ENCODE measurements at places on chromosomes 16 and 17. TPM values are rescaled to one million over a fixed set of nuclear protein-coding genes. Genes with fewer than 3 reads are reported as not detected.

The C17orf100 gene
- 2.8 TPM for total RNA-seq

The UTS2R gene
- total RNA-seq: not detected

The SETD1A gene
- 14.7 TPM for total RNA-seq

The TEKT5 gene
- 2.3 TPM for total RNA-seq

- DNase-seq: no peak
Observed at GRCh38 chr17:6532441-6532885, 23.9 kb downstream of the PITPNM3 start.

DNA sequence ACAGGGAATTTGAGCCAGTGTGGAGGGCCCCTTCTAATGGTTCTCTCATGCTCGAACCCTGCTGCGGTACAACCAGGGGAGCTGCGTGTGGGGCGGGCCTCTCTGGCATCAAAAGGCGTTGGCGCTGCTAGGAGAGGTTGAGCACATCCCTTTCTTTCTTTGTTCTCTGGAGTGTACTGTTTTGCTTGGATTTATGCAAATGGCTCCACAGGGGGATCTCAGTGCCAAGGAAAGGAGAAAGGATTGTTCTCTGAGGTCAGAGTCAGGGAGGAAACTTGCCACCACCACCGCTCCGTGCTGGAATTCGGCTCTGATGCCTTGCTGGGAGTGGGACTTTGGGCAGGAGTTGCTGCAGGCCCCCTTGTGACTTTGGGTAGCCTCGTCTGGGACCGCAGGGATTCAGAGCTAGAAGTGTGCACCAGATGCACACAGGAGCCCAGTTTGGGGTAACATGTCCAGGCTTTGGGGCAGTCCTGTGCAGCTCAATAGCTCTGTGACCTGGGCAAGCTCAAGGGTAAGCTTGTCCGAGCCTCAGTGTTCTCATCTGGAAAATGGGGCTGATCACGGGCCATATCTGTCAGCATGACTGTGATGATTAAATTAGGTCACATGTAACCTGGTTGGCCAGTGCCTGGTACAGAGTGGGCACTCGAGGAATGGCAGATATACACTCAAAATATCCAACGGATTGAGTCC, 353.0 kb upstream of the EEF2KMT start:
- DNase-seq: no peak

DNA sequence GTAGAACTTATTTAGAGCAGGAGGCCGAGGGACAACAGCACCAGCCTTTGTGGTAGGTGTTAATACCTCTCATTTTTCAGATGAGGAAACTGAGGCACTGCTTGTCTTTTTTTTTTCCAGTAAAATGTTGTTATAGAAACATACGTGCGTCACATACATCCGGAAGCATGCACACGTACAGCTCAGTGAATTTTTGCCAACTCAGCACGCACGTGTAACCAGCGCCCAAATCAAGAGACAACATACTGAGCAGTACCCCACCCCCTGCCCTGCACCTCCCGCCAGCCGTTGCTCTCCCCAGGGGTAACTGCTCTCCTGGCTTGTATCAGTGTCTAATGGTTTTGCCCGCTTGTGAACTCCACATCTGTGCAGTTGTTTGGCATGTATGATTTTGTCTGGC, 92.0 kb downstream of the CMIP start:
- DNase-seq: no peak

GRCh38 chr17:75854101-75854748, 910 bp downstream of the WBP2 start:
- DNase-seq: peak; percentile 73

- DNase-seq: peak; percentile 83
Observed at GRCh38 chr17:74981979-74982662, 5.3 kb upstream of the CDR2L start.

DNA sequence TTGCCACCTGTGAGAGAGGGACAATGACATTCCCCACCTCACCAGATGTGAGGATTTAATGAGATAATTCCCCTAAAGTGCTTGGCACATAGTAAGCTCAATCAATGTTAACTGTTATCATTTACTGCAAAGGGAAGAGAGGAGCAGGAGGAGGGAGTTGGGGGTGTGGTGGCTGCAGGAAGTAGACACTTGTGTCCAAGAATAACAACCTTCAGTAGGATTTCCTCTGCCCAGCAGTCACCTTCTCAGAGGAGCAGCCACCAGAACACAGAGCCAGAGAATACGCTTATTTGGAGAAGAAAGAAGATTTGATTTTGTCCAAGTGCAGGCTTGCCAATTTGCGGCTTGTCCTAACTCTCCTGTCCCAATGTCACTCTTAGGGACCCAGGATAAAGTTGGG, 10.2 kb downstream of the CBX4 start:
- no peak for DNase-seq

- DNase-seq: no peak
Observed at GRCh38 chr17:43026595-43026994, 1.6 kb downstream of the RND2 start.

DNA sequence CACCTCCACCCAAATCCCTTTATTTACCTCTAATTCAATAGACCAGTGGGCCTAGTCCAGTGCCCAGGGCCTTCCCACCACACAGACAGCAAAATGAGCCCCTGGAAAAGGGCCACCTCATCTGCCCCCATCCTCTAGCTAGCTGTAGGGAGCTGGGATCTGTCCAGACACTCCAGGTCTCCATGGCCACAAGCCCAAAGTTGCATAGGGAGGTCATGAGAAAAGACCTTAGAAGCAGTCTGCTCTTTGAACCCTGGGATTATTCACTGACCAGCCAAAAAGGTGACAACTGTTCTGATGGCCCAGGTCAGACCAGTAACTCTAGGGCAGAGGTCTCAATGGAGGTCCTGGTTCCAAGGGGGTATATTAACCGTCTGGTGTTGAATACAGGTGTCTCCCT, 2.0 kb downstream of the CUEDC1 start:
- no peak for DNase-seq

DNA sequence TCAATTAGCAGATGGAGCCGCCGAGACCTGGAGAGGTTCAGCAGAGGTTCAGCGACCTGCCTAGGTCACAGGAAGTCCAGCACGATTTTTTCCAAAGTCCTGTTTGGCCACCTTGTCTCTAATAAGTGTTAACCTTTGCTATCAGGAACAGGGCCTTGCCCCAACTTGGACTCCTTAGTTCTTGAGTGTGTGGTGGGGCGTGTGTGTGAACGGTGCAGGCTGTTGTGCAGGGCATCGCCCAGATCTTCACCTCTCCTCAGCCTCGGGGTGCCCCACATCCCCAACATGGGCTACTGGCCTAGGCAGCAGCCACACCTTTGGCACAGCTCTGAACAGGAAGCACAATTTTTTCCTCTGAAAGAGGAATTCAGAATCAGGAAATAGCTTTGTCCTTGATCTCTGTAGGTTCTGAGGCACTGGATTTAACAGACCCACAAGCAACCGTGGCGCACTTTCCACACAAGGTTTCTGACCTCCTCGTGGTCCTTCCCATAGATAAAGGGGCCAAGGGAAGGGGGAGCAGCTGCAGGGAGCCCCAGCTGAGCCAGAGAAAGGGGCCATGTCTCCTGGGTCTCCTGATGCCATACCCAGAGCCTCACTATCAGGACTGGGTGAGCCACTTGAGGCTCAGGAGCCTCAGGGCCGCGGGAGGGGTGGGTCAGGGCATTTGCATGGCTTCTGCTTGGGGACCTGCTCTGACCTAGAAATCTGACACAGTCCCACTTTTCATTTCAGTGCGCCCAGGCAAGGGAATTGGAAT, 10.4 kb downstream of the MPRIP start:
- DNase-seq: no peak

DNA sequence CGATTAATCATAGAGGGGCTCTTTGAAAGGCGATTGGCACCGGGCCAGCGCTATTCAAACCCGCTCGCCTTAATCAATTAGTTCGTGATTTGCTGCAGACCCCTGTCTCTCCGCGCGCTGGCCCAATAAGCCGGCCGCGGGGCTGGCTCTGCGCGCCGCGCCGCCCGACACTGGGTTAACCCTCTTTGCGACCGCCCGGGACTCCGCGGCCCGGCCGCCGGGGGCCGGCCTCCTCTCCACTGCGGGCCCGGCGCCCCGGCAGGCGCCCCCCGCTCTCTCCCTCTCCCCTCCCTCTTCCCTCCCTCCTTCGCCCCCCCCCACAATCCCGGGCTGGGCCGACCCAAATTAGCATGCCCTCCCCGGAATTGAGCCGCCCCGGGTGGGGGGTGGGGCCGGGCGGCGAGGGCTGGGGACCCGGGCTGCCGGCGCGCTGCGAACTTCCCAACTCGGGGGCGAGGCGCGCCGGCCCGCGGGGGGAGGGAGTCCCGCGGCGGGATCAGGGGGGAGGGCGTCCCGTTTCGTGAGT, 428 bp upstream of the SALL1 start:
- no peak for DNase-seq

DNA sequence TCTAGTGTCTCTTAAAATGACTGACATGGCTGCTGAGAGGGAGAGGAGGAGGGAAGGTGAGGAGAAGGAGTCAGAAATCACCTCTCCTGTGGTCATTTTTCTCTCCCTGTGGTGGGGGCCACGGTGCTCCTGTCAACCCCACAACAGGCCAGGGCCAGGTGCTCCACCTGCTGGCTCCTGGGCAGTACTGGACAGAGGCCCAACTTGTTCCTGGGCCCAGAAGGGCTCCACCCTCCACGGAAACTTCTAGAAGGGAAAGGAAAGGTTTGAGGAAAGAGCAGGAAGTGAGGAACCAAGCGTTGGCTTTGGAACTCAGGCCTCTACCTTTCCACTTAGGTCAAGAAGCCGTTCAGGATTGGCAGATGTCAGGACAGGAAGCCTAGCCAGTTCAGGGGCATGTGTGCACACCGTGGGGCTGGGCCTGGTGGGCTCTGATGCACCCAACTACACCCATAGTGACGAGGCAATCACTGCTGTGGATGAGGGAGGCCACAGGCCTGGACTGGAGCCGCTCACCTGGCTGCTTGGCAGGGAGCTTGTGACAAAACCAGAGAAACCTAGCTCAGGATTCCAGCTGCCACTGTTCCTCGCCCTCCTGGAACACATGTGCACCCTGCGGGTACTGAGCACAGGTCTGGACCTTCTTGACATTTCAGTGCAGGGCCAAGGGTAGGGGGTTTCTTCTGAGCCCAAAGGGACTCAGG, 36.1 kb downstream of the WNT3 start:
- no peak for DNase-seq

- DNase-seq: no peak
Observed at GRCh38 chr16:87161822-87162676, 155.1 kb downstream of the C16orf95 start.

DNA sequence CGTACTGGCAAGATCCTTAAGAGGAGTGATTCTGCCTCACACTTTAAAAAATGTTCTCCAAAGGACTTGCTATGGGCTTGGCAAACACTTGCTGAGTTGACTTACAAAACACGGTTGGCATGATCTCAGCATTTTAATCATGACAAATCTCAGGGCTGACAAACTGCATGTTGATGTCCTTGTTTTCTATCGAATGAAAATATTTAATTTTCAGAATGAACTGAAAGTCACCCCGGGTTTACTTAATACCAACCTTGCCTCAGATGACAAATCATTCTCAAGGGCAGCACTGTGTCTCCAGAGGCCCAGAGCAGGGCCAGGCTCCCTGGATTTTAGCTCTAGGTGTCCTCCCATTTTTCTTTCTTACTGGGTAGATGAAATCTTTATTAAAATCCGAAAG, 229.1 kb upstream of the ZFHX3 start:
- no peak for DNase-seq

GRCh38 chr16:337437-337836, 15.1 kb downstream of the AXIN1 start:
- DNase-seq: no peak

- peak; percentile 66 for DNase-seq
Observed at GRCh38 chr16:58755989-58756649, 22.0 kb upstream of the GOT2 start.

DNA sequence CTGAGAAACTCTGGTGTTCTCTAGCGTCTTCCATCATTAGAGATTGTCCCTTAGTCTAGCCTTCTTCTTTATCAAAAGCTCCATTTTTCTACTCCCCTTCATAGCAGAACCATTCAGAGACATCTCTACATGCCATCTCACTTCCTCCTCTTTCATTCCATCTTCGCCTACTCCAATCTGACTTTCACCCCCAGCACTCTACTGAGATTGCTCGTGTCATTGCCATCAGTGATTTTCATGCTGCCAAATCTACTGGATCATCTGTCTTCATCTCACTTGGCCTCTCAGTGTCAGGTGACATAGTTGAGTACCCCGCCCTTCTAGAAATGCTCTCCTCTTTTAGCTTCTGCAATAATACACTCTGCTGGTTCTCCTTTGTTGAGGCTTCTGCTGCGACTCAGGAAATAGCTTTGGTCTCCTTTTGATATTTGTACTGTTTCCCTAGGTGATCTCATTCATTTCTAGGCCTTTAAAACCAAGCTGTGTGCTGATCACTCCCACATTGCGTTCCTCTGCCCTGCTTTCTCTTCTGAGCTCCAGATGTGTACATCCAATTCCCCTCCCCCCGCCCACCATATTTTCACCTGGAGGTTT, 119.1 kb downstream of the FTO start:
- no peak for DNase-seq

- DNase-seq: no peak
Observed at GRCh38 chr16:57752581-57753447, 17.2 kb downstream of the KATNB1 start.

DNA sequence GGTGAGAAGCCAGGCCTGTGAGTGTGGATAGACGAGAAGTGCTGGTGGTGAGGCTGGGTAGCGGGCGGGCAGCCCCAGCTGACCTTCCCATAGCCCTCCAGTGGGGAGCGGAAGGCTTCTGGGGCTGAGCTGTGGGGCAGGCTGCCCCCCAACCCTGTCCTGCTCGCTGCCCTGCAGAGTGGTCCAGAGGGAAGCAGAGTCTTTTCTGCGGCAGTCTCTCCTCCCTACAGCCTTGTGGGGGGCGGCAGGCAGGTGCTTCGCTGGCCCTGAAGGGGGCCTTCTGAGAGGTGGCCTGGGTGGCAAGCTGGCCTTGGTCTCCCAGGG, 3.7 kb downstream of the NLGN2 start:
- DNase-seq: no peak

DNA sequence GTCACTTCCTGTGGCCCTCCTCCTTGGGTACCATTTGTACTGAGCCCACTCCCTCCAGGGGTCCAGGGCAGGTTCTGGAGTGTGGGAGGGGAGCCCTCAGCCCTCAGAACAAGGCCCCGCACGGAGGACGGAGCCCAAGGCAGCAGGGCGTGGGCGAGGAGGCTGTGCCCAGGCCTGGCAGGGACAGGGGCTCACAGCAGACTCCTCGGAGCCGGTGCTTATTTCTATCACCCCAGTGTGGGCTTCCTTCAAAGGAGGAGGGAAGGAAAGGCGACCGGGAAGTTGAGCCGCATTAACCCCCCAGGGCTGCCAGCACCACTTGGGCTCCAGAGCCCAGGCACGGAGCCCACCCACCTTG, 54.0 kb downstream of the ABR start:
- no peak for DNase-seq

- no peak for DNase-seq
Observed at GRCh38 chr16:3101018-3101840, 2.1 kb upstream of the ZSCAN10 start.
